ENCODE measurements at places on chromosomes 11 and 22.

DNA sequence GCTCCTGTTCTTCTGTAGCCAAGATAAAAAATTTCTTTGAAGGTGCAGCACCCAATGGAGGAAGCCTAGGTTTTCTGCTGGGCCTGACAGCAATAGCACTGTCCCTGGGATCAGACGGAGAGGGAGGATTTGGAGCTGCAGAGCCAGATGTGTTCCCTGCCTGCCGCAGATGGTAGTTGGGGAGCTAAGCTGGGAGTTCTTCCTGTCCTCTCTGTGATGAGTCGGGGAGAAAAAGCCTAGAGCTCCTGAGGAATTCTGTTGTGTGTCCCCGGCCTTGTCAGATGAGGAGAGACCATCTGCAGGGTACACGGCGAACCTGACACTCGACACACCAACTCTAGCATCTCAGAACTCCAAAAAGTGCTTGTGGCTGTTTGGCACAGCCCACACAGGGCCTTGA is 103.8 kb upstream of the CRYBB3 start:
- DNase-seq = no peak

DNA sequence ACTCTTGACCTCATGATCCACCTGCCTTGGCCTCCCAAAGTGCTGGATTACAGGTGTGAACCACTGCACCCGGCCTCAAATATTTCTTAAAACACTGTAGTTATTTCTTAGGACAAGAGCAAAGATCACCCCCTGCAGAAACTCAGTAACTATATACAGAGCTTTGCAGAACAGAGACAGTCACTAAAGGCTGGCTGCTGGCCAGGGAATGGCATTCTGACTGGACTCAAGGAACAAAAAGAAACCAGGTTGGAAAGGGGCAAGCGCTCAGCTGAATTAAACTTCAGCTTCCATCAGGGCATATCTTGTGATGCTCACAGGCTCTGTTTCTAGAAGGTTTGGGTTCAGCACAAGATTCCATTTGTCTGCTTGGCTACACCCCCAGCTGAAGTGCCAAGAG is 95.8 kb downstream of the ADAMTS15 start:
- DNase-seq = no peak

- DNase-seq = no peak
These were observed 515 bp downstream of the BACE1 start for GRCh38 chr11:117315285-117316196.

GRCh38 chr11:20600020-20600346 is 575 bp downstream of the SLC6A5 start:
- no peak for DNase-seq

DNA sequence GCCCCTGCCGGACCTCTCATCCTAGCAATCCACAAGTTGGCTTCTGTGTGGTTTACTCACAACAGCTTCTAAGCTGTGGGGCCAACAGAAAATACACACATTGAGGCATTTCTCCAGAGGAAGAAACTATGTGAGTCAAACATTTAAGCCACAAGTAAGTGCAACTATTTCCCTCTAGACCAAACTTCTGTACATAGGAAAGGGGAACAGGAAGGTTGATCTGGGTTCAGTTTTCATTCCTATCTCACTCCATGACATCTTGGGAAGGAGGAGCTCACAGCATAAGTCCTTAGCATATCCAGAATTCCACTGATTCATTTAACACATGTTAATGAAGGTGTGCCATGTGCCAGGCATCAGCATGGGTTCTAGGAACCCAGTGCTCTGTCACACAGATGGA is 72.8 kb upstream of the PICALM start:
- no peak for DNase-seq

- DNase-seq = no peak
These were observed 309.8 kb upstream of the NCAM1 start for GRCh38 chr11:112651386-112651785.

DNA sequence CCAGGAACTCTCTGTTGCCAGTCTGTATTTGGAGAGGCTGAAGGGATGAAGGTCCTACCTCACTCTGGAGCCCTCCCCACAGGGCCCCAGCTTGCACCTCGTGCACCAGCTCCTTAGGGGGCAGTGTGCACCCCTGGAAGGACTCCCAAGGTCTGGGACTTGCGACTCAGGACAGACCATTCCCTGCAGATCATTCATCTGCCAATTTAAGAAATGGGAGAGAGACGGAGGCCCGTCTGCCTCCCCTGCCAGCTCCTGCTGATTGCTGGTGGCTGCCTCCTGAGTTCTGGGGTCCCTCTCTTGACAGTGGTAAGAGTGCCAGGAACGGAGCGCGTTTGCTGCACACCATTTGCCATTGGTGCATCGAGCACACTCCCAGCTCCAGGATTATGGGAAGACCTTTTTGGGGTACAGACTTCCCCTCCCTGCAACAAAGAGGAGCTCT is 27.4 kb upstream of the MALAT1 start:
- DNase-seq = peak; percentile 80

GRCh38 chr11:31995032-31995431 is 95.8 kb upstream of the RCN1 start:
- no peak for DNase-seq

GRCh38 chr22:48071828-48072227 is 1309.4 kb downstream of the TBC1D22A start:
- DNase-seq = no peak

DNA sequence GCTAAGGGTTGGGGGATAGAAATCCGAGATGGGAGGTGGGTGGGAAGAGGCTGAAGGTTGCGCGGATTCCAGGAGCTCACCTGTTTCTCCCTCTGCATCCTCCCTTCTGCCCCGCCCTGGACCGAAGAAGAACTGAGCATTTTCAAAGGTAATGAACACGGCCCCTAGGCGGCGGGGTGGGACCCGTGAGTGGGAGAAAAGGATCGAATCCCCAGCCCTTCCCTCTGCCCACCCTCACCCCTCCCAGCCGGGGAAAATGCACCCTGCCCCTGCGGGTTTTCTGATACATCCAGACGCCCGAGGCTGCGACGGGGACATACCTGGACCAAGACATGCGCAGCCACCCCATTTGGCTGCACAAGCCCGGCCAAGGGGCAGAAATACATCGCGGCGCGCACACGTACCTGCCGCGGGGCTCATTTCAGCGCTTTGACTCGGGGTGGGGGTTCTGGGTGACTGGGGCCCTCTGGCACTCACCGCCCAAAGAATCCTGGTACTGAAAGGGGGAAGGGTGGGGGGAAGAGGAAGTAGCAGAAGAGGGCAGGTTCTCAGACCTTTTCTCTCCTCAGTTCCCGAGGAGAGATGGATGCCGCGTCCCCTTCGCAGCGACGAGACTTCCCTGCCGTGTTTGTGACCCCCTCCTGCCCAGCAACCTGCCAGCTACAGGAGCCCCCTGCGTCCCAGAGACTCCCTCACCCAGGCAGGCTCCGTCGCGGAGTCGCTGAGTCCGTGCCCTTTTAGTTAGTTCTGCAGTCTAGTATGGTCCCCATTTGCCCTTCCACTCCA is 6.0 kb downstream of the VSIG2 start:
- no peak for DNase-seq

GRCh38 chr11:61514050-61514917 is 5.7 kb downstream of the LRRC10B start:
- no peak for DNase-seq

GRCh38 chr11:82899957-82900276 is 313 bp downstream of the PRCP start:
- no peak for DNase-seq

DNA sequence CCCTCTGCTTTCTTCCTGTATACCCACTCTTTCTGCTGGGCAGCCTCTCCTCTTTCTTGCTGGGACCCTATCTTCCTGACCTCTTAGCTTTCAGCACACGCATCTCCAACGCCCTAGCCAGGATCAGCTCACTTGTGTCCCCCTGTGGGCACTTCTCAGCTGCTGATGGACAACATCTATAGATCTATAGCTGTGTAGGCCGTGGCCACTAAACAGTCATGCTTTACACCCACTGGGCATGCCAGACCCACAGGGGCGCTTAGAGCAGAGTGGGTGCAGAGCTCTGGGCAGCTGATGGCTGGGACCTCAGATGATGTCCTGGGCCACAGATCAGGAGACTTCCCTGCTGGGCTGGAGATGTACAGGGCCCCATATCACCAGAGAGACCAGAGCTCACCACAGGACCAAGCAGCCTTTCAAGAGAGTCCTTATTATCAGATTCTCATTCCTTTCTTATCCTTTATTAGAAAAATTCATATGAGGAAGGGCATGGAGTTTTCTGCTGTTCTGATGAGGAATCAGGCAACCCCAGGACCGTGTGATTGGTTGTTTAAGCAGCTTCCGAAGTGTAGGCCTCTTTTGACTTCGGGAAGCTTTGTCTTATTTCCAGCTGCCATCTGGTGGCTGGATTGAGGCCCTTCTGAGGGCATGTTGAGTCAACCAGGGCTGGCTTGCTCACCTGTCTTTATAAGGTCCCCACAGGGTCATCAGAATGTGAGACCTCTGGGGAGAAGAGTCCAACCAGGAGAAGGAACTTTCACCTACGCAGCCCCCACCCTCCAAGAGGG is 60.5 kb downstream of the OSBP2 start:
- DNase-seq = peak; percentile 32

DNA sequence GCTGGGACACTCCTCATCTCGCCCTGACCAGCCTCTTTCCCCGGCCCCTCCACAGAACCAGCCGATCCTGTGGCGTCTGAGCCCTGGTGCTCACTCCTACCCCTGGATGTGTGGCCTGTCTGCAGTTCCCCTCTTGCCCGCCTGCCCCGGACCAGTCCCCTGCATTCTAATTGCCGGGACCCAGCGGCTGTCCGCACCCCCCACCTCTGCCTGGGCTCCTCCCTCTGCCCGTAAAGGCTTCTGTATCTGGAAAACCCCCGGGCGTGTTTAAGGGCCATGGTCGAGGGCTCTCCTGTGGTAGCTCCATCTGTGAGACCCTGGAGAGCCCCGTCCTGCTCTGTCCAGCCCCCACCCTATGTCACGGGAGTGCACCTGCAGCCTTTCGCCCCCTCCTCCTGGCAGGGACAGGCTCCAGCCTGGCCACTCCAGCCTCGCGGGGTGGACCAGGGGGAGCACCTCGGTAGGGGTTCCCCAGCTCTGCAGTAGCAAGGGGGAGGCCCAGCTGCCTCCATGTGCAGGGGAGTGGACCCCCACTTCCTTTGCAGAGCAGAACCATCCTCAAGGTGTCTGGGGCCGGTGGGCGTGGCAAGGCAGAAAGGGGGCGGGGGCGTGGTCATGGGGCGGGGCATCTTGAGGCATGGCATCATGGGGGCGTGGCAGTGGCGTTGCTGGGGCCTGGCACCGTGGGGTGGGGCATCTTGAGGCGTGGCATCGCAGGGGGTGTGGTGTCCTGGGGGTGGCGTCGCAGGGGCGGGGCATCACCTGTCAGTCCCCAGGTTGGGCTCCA is 430.4 kb downstream of the TBC1D22A start:
- DNase-seq = peak; percentile 41

DNA sequence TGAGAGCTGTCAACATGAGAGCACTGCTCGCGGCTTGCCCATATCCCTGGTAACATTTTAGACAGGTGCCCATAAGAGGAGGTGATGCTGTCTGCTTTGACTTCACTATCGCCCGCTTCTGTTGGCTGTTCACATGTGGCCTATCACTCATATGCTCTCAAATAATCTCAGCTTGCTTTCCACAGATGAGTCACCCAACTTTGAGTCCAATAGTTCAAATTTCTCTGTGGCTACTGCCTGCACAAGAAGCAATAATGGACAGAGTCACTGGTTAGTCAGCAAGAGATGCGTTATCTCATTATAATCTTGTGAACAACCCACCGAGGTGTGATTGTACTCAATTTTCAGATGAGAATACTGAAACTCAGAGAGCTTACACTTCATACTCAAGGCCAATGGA is 1714.1 kb downstream of the LRRC4C start:
- no peak for DNase-seq

- no peak for DNase-seq
These were observed 661.5 kb downstream of the LRRC4C start for GRCh38 chr11:40797981-40798380.

- no peak for DNase-seq
These were observed 39.5 kb downstream of the HIPK3 start for GRCh38 chr11:33296695-33297094.

GRCh38 chr11:94588366-94588942 is 21.3 kb downstream of the PIWIL4 start:
- no peak for DNase-seq

DNA sequence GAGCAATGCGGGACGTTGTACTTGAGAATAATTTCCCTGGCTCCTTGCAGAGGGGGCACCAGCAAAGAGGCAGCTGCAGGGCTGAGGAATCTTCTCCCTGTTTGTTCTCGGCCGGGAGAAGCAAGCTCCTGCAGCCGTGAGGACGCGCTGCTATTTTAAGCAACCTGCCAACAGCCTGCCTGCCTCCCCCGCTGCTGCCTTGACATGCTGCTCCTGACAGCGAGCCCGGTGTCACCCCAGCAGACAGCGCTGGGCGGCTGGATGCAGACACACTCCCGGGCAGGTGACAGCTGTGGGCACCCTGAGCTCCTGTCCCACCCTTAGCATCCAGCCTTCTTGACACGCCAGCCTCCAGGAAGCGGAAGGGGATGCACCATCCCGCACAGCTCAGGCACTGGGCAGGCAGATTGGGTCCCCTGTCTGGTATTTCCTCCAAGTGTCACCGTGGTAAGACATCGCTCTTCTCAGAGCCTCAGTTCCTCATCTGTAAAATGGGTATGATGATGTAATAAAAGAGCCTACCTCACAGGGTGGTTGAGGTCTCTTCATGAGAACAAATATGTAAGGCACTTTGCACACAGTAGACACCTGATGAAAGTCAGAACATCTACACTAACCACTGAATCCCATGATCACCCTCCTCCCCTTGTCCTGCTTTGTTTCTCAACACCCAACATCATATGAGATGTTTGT is 530.6 kb downstream of the MN1 start:
- no peak for DNase-seq

DNA sequence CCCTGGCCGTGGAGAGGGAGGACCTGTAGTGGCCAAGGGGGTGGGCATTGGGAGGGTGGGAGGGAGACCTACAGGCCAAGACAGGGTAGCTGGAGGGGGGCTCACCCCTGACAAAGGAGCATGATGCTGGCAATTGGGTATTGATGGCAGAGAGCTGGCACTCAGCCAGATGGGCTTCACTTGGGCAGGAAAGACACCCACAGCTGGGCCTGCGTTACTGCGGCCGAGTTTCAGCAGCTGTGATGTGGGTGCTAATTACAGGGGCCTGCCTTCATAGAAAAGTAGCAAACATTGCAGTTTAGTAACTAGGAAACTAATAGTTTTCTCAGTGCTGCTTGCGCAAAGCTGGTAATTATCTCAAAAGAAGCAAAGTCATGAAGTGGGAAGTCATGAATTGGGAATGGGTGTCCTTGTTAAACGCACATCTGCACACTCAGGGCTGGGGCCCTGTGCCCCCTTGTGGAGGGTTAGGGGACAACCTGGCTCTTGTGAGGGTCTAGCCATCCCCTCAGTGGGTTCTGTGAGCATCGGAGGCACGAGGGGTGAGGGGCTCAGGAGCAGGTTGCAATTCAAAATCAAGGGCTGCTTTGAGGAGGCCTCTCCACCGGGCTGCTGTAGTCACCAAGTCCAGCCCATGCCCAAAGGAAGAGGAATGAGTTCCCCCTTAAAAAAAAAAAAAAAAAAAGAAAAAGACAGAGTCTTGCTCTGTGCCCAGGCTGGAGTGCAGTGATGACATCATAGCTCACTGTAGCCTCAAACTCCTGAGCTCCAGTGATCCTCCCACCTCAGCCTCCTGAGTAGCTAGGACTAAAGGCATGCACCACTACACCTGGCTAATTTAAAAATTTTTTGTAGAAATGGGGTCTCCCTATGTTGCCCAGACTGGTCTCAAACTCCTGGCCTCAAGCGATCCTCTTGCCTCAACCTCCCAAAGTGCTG is 24.4 kb upstream of the TXNRD2 start:
- peak; percentile 56 for DNase-seq

Data from HAP-1 (cell line).